ENCODE measurements at places on chromosomes 12 and 14.

- no peak for DNase-seq
These were observed 444.0 kb upstream of the FLRT2 start for GRCh38 chr14:85085981-85086380.

DNA sequence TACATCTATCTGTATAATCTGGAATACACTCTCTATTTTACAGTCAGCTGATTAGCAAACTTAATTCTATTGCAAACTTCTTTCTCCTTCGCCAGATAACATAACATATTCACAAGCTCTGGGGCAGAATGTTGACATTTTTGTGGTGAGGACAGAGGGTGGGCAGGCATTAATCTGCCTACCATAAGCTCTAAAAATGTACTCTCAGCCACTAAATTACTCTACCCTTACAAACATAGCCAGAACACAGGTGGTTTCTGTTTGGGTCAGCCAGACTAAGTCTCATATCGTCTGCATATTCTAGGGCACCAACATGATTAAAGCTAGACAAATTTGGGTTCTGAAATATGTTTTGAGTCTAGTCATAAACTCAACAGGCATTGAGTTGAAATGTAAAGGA is 90.1 kb downstream of the SLC6A15 start:
- DNase-seq = no peak

DNA sequence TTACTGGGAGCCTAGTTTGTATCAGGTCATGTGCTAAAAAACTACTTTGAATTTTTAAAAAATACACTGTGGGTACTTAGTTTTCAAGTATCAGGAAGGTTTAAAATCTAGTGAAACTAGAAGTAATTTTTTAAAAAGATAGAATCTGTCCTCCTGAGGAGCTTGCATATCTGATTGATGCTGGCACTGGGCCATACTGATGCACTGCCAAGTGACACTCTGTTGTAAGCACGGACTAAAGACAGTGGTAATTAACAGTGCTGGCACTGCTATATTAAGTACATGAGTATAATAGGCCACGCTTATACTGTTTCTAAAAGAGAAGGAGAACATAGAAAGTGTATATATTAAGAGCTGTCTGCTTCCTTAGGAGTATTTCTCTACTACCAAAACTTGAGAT is 10.0 kb upstream of the TBC1D30 start:
- DNase-seq = no peak

DNA sequence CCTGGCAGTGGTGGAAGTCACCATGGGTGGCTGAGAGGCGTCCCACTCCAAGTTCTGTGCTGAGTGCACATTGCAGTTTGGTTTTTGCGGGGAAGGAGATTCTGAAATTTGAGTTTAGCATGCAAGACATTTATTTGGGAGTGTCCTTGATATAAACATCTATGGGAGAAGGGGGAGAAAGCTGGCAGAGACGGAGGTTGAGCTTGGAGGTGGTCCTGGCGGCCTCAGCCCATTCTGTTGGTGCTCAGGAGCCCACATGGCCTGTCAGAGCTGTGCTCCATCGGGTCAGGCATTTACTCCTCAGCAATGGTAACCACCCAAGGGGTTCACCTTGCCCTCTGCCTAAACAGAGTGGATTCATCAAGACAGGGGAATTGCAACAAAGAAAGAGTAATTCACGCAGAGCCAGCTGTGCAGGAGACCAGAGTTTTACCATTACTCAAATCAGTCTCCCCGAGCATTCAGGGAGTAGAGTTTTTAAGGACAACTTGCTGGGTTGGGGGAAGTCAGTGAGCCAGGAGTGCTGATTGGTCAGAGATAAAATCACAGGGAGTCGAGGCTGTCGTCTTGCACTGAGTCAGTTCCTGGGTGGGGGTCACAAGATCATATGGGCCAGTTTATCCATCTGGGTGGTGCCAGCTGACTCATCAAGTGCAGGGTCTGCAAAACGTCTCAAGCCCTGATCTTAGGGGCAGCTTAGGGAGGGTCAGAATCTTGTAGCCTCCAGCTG is 323.3 kb upstream of the TMEM132C start:
- DNase-seq = no peak

GRCh38 chr12:19964549-19964948 is 403.8 kb upstream of the PDE3A start:
- DNase-seq = no peak

GRCh38 chr12:68867606-68868005 is 59.6 kb downstream of the MDM2 start:
- no peak for DNase-seq

DNA sequence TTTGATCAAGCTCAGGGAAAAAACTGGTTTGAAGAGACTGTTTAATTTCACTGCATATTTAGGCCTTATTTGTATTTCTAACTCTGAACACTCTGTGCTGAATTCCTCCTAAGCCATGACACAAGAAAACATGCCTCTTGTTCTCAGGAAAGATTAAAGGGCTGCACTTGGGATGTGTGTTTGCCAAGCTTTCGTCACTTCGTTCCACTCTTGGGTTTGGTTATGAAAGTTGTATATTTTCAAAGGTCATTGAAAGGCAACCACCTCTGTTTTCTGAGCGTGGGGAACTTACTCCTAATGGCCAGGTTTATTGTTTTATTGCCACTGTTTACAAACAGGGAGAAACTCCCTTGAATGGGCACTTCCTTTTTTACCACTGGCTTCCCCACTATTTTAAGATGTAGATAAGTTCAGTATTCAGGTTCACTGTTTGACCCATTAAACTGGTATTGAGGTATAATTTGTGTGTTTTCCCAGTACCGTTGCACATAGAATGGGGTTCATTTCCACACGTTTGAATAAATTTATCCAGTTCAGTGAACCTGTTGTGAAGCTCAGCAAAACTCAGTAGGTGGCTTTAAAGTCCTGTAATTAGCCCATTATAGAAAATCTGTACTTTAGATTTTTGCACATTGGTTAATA is 65.3 kb downstream of the NKX2-1 start:
- DNase-seq = no peak

GRCh38 chr12:93621986-93622385 is 49.5 kb downstream of the SOCS2 start:
- no peak for DNase-seq

GRCh38 chr12:124273630-124274029 is 21.3 kb upstream of the RFLNA start:
- peak; percentile 6 for DNase-seq

- no peak for DNase-seq
These were observed 327.3 kb downstream of the ADGRD1 start for GRCh38 chr12:131281016-131281415.

DNA sequence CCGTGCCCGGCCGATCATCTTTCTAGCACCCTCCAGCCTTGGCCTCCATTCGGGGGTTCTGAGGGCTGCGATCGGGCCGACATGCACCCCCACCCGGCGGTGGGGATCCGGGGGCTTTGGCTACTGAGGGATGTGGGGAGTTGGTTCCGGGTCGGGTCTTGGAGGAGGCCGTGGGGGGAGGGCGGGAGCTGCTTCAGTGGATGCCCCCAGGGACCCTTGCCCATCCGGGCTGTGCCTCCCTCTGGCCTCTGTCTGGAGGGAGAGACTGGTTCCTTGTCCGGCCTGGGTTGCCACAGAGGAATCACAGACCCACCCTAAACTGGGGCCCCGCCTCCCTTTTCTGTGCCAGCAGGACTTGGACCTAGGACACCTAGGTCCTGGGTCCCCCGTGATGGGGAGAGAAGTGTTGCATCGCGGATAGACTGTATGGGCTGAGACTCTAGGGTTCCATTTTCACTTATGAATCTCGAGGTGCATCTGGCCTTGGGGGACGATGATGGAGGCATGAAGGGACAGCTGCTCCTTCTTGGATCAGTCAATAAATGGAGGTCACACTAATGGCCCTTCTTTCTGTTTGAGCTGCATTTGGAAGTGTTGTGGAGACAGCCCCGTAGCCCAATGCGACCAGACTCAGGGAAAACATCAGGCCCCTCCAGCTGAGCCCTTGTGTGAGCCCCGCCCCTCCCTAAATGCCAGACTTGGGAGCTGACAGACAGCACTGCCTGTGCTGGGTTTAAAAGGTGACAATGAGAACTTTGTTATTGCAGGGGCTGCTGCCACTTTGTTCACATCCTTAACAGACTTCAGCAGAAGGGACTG is 577 bp downstream of the DTX3 start:
- no peak for DNase-seq

DNA sequence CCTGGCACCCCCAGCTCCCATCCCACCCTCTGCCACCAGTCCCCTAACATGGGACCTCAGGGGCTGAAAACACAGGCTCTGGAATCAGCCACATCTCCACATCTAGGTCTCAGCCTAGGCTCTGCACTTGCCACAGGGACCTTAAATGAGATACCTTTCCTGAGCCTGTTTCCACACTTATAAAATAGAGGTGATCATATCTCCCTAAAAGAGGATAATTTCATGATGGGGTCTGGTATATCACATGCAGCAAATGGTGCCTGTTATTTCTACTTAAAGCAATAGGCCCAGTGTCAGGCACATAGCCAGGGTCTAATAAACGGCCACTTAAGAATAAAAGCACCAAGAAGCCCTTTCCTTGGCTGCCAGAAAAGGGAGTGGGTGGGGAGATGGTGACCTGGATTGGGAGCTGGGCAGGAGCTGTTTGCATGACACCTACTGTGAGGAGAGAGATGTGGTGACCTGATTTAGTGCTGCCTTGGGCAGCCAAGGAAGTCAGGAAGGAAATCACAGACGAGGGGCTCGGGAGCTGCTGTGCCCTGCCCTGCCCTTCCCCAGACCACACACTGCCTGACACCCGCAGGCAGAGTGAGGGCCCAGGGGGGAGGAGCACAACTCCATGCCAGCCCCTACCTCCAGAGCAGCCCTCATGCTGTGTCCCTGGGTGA is 71.2 kb downstream of the IRF2BPL start:
- no peak for DNase-seq

DNA sequence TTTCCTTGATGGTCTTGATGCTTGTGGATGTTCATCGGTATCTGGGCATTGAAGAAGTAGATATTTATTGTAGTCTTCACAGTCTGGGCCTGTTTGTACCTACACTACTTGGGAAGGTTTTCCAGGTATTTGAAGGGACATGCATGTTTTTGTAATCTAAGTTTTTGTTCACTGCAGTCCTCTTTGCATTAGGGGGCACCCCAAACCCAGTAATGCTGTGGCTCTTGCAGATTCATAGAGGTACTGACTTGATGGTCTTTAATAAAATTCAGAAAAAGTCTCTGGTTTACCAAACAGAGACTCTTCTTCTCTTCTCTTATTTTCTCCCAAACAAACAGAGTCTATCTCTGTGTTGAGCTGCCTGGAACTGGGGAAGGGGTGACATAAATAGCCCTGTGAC is 150.9 kb upstream of the SLC16A7 start:
- no peak for DNase-seq

DNA sequence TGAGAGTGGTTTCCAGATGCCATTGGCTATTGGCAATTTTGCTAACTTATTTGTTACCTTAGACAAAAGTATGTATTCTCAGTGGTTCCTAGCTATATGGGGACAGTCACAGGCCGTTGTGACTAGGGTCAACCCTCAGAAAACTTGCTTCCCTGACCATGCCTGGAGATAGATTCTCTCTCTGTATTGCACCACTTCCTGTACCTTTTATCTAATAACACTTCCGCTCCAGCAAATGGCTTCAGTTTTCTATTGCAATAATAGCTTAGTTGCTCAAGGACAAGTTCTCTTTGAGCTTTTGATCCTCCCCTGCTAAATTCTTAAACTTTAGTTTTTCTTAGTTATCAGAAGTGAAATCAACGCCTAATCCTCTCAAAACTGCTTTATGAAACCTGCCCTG is 338.0 kb downstream of the RMST start:
- no peak for DNase-seq

DNA sequence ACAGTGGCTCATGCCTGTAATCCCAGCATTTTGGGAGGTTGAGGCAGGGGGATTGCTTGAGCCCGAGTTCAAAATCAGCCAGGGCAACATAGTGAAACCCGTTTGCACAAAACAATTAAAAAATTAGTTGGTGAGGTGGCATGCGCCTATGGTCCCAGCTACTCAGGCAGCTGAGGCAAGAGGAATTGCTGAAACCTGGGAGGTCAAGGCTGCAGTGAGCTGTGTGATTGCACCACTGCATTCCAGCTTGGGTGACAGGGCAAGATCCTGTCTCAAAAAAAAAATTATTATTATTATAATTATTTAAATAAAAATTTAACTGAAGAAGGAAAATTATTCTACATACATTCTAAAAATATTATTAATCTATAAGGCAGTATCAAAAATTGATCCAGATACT is 164.1 kb downstream of the ITPR2 start:
- DNase-seq = no peak

DNA sequence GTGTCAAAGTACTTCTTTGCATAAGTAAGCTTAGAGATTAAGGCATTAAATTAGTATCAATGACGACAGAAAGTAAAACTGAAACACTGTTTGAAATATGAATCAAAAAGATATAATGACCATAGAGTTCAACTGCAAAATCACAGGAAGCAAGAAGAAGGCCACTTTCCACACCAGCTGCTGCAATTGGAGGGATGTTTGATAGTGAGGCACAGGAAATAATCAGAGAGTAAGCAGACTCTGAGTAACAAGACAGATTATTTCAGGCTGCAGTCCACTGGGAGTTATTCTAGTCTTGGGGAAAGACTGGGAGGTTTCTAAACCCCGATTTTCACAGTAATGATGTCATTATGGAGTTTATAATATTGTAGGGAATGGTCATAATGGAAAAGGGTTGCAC is 12.9 kb downstream of the MDGA2 start:
- no peak for DNase-seq

DNA sequence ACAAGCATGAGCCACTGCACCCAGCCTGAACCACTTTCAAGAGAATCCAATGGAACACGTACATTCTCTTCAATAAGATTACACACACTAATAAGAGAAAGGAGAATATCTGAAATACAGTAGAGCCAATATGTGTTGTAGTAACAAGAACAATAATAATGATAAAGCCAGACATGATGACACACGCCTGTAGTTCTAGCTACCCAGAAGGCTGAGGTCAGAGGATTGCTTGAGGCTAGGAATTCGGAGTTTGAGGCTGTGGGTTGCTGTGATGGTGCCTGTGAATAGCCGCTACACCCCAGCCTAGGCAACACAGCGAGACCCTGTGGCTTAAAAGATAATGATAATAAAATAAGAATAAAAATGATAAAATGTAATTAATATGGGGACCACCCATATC is 15.6 kb downstream of the APOBEC1 start:
- DNase-seq = no peak

DNA sequence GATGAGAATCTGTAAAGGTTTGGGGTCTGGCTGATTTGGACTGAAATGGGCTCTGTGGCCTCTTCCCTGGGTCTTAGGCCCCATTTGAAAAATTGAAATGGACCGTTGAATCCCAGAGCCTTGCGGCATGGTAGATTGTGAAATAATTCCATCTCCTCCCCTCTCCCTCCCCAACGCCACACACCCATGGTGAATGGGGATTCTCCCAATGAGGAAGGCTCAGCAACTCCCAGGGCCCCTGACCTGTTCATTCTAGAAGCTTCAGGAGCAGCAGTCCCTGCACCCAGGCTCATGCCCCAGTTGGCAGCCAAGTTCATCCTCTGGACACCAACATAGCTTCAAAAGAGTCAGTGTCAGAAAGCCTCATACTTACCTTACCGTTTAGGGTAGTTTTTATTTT is 217.4 kb downstream of the ZFP36L1 start:
- DNase-seq = no peak

- no peak for DNase-seq
These were observed 153.0 kb downstream of the SYNE2 start for GRCh38 chr14:64005822-64006221.
